GOT3 (cell line): ENCODE measurements at places on chromosomes 2 and 18.

DNA sequence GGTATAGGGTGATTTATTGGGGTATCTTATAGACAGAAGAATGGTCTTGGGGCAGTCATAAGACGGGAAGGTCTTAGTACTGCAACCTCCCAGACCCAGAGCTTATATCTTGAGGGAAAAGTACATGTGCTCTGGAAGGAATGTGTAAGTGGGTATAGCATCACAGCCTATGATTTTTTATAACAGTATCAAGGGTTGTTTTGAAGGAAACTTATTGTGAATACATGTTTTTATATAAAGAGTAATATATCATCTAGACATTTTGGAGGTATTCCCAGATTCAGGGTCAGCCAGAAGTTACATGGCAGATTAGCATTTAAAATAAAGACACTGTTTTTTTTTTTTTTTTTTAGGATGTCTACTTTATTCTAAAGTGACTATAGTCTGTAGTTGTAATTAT, 47.6 kb upstream of the STON1 start:
- DNase-seq = no peak

DNA sequence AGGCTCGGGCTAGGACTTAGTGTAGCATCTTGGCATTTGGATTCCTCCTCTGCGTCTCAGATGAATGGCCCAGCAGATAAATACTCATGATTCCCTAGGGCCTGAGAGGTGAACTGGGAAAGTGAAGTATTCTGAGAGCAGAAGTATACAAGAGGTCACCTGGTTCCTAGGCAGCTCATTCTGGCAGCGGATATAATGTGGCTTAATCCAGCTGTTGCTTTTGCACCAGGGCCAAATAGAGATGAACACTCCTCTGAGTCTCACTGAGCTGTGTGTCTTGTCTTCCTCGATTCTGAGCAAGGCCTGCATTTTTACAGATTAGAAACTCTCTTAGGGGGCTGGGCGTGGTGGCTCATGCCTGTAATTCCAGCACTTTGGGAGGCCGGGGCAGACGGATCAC, 196.1 kb downstream of the SLC4A3 start:
- no peak for DNase-seq

DNA sequence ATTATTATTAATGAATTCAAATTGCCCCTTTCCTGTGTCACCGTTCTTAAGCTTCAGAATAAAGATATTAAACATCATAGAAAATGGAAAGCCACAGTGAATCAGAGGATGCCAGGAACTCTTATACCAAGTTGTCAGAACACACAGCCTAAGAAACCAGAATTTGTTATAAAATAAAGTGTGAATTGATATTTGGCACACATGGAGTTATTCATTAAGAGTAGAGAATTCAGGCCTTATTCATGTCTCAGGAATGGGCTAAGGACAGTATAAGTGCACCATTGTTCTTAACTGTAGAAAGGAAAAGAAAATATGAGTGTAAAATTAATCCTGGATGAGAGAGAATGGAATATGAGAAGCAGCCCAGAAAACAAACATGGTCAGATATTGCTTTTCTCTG, 86.7 kb upstream of the ATP8B1 start:
- DNase-seq = no peak

GRCh38 chr2:132366421-132367180, 50.0 kb upstream of the GPR39 start:
- DNase-seq = no peak

DNA sequence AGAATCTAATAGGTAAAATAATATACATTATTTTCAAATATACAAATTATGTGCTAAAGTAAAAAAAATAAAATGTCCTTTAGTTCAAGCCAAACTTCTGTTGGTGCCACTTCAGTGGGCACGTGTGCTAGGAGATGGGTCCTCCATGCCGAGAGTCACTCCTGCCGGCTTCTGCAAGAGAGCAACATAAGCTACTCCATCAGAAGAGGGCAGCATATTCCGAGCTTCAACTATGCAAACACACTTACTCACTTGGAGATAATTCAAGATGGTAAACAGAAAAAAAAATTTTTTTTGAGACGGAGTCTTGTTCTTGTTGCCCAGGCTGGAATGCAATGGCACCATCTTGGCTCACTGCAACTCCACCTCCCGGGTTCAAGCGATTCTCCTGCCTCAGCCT, 24.4 kb downstream of the CNOT11 start:
- DNase-seq = no peak

- no peak for DNase-seq
Measured at GRCh38 chr18:8788503-8789429, 83.4 kb downstream of the MTCL1 start.

DNA sequence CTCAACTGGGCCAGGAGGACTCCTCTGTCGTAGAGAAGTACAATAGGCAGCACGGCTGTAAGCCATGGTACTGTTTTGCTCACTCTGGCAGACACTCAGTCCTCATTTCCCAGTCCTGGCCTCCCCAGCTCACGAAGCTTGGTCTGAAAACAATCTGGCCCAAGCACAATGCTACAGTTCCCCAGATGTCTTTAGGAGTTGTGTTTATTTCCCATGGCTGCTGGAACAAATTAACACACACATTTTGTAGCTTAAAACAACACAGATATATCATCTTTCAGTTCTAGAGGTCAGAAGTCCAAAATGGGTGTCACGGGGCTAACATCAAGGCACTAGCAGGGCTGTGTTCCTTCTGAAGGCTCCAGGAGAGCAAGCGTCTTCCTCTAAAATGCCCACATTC, 13.0 kb downstream of the FABP1 start:
- DNase-seq = no peak

GRCh38 chr2:126482582-126483464, 173.1 kb upstream of the GYPC start:
- no peak for DNase-seq

GRCh38 chr2:150482111-150482510, 5.4 kb downstream of the RND3 start:
- no peak for DNase-seq

- DNase-seq = no peak
Measured at GRCh38 chr2:232225429-232225828, 153.1 kb upstream of the ALPP start.

DNA sequence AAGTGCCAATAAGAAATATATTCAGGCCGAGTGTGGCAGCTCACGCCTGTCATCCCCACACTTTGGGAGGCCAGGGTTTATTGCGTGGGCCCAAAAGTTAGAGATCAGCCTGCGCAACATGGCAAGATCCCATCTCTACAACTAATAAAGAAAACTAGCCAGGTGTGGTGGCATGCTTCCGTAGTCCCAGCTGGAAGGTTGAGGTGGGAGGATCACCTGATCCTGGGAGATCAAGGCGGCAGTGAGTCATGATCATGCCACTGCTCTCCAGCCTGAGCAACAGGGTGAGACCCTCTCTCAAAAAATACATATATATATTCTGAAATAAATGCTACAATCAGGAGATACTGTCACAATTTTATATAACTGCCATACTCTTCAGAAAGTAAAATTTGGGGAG, 1604.8 kb upstream of the NXPH2 start:
- no peak for DNase-seq

GRCh38 chr2:232523682-232524597, 2.0 kb upstream of the CHRND start:
- DNase-seq = no peak

- DNase-seq = no peak
Measured at GRCh38 chr2:159637988-159638501, 21.7 kb upstream of the BAZ2B start.
